ENCODE measurements at places on chromosomes 5 and 9.

GRCh38 chr5:72237415-72237814 is 82.6 kb downstream of the MRPS27 start:
- DNase-seq: no peak

DNA sequence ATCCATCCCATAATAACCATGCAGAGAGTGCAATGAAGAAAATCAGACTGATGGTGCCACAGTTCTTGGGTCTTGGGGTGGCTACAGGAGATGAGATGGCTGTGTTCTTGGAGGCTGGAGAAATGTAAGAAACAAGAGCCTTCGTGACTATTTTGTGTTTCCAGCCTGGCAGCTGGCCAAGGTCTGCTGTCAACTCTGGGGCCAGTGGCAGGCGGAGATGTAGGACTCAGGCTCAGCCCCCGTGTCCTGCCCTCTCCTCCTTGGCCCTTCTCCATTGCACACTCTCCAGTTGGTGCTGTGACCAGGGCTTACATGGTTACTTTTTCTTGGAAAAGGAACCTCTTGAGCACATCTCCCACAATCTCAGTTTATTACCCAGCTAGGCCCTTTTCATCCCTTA is 235.4 kb downstream of the DMRT2 start:
- DNase-seq: no peak

DNA sequence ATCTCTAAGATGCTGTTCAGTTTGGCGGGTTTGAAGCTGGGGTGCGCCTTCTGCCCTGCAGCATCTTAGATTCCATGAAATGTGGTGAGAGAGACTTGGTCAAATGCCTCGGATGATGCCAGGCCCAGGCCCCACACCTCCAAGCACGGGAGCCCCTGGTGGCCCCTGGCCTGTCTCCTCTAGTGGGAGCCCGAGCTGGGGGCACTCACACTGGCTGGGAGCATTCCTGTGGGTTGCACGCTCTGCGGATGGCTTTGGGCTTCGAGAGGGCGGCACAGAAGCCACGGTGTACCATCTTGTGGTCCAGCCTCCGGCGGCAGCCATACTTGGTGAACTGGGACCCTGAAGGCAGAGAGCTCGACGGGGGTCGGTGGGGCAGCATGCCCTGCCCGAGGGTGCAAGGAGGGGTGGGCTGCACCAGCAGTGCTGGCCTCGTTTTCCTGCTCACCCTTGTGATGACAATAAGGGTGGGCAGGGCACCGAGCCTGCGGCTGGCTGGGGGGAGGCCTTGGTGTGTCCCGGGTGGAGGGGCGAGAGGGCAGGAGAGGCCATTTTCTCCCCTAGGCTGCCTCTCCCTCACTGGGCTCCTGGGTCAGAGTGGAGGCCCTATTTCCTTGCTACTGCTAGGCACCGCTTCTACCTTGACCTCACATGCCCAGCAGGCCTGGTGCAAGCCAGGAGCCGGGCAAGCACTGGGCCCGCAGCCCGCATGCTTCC is 65.8 kb downstream of the ZNF354C start:
- DNase-seq: no peak

DNA sequence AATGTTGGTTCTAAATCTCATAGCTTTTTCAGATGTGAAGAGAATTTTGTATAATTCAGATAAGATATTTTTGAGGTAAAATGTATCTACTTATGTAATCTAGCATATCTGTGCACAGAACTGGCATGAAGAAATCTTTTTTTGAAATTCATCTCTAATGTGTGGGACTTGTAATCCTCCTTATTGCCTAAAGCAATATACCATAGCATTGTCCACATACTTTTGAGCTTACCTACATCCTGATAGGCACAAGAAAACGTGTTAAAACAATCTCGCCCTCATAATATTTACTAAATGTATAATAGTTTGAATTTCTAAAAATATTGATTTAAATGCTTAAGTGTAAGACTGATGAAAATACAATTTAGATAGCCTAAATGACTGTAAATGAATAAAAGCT is 1686.5 kb upstream of the ACO1 start:
- DNase-seq: no peak

DNA sequence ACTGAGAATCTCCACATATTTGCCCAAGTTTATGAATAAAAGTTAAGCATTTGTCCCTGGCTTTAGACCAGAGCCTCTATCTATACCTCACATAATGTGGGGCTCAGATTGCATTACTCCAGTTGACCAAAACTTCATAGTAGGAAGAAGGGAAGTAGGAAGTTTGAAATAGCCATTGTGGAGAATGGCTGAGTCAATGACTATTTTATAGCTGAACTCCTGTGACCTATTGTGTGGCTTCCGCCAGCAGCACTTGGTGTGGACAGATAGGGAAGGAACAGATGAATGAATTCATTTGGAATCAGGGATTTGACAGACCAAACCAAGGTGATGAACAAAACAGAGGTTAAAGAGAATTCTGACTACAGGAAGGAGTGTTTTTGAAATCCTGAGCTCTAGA is 92.9 kb upstream of the LPAR1 start:
- DNase-seq: no peak

DNA sequence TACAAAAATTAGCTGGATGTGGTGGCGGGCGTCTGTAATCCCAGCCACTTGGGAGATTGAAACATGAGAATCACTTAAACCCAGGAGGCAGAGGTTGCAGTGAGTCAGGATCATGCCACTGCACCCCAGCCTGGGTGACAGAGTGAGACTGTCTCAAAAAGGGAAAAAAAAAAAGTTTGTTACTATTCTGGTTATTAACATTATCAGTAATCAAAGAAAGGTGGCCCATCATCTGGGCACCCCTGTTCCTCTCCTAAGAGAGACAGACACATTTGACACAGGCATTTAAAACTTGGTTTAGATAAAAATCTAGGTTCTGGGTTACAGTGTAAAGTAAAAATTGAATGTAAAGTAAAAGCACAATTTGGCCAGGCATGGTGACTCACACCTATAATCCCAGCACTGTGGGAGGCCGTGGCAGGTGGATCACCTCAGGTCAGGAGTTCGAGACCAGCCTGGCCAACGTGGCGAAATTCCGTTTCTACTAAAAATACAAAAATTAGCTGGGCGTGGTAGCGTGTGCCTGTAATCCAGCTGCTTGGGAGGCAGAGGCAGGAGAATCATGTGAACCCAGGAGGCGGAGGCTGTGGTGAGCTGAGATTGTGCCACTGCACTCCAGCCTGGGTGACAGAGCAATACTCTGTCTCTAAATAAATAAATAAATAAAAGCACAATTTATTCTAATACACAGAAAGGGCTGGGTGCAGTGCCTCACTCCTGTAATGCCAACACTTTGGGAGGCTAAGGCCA is 16.7 kb upstream of the PHYHD1 start:
- DNase-seq: no peak

DNA sequence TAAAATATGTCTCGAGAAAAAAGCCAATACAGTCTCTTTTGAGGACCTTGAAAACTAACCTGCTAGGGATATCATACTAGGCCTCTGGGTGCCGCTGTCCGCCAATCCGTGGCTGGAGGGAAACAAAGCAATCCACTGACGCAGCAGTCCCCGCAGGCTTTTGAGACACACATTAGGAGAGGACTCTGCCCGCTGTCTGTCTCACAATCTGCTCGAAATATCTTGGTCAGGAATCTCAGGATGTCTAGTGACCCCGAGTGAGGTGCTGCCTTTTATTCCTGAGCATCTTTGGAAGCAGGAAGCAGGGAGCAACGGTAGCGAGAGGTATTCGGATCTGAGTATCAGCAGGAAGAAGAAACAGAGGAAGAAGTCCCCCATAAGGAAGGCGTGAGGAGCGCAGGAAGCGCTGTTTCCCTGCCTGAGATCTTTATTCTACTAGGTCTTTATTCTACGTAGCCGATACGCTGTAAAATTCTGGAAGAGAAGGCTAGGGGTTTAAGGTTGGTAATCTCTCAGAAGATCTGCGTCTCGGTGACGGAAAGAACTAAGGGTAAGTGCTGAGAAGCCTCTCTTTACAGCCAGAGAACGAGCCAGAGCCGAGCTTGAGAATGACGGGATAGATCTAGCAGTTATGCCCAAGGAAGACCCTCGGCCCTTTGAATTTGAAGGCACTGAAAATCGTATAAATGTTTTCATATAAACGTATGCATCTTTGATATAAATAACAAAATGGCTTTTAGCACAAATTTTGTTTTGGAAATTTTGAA is 4.0 kb upstream of the PCDHGA1 start:
- DNase-seq: peak; percentile 49

DNA sequence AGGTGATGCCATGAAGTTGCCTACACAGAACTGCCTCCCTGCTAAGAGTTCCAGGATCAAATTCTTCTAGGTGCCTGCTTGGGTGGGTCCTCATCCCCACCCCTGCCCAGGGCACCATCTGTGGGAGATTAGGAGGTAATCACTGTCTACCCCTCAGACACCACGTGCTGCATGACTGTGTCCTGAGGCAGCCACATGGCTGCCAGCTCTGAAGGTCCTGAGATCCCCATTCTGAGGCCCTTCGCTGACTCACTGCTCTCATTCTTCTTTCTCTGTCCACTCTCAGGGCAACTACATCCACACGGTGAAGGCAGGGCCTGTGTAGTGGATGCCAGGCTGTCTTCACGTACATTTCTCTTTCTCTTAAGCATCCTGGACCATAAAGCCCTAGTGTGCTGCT is 222.9 kb upstream of the ANKRD55 start:
- DNase-seq: no peak

GRCh38 chr5:172178301-172178987 is 9.6 kb downstream of the STK10 start:
- no peak for DNase-seq

DNA sequence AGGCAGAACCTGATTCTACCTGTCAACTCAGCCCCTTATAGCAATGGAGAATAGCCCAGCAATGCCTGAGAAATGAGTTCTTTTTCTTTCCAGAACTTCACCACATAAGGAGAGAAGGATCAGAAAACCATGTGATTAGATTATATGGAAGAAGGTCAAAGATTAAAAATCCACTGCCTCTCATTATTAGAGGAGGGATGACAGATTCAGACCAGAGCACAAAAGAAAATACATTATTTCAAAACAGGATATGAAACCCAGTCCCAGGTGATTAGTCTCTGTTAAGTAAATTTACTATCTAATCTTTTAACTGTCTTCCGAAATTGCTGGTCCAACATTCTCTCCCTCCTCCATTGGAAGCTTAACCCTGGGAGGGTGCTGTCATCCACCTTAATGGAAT is 322.4 kb downstream of the SLIT3 start:
- no peak for DNase-seq

DNA sequence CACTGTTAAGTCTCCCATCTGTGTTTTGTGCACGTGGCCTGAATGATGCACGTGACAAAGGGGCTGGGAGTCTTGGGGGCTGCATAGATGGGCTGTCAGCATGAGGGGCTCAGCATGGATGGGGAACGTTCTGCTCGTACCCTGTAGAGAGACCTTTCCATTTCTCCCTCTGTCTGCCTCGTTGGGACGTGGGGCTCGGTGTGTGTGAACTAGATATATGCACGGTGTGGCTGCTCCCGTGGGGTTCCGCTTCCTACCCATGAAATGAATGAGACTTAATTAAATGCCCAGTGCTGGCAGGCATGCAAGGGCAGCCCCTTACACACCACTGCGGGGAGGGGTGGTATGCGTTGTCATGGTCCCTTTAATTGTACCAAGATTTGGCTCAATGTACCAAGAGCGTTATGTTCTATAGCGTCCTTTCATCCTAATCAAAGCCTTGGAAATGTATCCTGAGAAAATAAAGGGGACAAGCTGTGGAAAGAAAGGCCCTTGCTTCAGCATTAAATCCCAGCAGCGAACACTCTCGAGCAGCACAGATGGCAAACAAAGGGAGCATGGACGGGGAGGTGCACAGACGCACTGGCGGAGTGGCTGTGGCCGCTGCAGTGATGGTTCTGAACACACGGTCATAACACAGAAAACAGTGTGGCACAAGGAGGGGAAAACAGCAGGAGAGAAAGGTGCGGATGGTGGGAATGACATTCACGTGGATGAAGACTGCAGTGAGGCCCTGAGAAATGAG is 66.8 kb downstream of the RASGEF1C start:
- DNase-seq: no peak

- DNase-seq: no peak
Observed at GRCh38 chr5:137336161-137336560, 163.0 kb downstream of the SPOCK1 start.

- no peak for DNase-seq
Observed at GRCh38 chr9:134928436-134929192, 10.9 kb upstream of the FCN1 start.

- no peak for DNase-seq
Observed at GRCh38 chr5:104951829-104952228, 1389.2 kb upstream of the NUDT12 start.

DNA sequence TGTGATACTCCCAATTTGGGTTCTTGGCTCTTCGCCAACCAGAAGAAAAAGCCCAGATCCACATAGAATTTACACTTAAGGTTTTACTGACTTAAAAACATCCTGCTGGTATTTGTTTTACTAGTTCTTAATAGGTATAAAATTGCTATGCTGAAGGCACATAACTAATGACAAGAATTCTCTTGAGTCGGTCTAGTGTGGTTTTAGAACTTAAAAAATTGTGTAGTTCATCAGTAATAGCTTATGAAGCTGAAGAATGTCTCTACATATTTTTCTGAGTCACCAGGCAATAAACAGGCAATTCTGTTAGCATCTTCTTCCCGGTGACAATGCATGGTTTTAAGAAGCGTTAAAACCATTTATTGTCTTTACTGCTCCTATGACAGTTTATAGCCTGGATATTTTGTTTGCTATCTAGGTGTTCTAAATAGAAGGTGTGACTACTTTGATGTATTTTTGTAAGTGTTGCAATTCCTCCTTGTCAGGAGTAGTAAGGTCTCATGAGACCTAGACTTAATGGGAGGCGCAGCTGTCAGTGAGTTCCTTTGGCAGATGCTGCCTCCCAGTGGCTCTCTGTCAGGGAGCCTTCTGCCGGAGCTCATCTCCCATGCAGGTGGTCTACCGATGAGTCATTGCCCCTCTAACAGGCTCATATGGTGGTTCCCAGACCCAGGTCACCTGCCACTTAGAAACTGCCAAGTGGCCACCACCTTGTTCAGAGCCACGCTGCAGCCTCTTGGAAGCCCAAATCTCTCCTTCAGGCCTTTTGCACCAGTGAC is 173.8 kb downstream of the MAST4 start:
- no peak for DNase-seq

GRCh38 chr9:25960178-25960577 is 281.9 kb upstream of the TUSC1 start:
- no peak for DNase-seq

DNA sequence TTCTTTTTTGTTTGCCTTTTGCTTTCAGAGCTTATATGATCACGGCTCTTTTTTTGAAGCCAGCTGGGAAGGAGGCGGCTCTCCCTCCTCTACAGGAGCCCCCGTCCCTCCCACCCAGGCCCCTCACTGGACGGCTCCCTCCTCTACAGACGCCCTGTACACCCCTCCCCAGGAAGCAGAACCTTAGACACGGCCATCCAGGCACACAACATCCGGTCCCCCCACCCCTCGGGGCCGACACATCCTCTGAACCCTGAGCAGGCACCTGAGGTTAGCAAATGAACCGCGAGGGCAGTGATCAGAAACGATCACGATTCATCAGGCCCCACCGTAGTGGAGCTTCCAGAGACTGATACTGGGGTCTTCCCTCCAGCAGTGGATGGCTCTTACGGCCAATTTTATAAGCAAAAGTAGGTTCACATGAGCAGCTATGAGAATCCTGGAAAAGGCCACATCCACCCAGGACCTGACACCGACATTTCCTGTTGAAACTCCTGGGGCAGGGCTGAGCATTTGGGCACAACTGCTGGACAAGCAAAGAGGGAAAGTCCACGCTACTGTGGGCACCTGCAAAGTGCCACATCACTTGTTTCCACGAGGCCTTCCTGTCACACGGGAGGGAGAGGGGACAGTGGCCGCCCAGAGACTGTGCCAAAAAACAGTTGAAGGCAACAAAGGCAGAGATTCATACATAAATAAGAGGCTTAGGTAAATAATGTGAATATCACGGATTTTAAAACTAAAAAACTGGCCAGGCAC is 78.9 kb downstream of the SEMA4D start:
- DNase-seq: peak; percentile 59

GRCh38 chr5:15495026-15495425 is 5.0 kb upstream of the FBXL7 start:
- no peak for DNase-seq

Data from activated CD8-positive, alpha-beta memory T cell treated with anti-CD3 and anti-CD28 coated beads for 1 hour (primary cell).